ENCODE measurements at places on chromosomes 1 and 21. TPM values are rescaled to one million over a fixed set of nuclear protein-coding genes. Genes with fewer than 3 reads are reported as not detected.

DNA sequence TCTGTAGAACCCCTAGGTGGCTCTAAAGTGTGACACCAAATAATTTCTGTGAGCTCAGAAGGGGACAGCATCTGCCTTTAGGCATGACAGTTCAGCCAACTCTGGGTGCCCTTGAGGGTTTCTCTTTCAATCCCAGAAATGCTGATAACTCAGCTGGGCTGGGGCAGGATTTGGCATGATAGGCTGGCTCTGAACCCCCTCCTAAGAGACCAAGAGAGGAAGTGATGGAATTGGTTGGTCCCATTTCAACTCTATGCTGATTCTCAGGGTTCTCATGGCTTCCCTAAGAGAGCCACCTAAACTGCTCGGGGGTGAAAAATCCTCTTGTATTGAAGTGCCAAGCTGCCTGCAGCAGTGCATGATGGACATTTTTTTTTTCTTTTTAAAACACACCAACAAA, 28.5 kb upstream of the TMEM39B start:
- H3K27me3 ChIP-seq: no peaks in the 10 kb centered on the region
- H3K36me3 ChIP-seq: peaks cover 76% of the 10 kb centered on the region
- H3K27ac ChIP-seq: no peak overlapping the region
- no peak overlapping the region for H3K4me3 ChIP-seq
- H3K4me1 ChIP-seq: peaks cover 6% of the 10 kb centered on the region

GRCh38 chr1:97630281-97630680, 290.6 kb downstream of the DPYD start:
- no peak for DNase-seq
- H3K4me1 ChIP-seq: no peaks in the 10 kb centered on the region
- no peak overlapping the region for H3K27ac ChIP-seq
- no peak overlapping the region for H3K4me3 ChIP-seq
- no peaks in the 10 kb centered on the region for H3K27me3 ChIP-seq

DNA sequence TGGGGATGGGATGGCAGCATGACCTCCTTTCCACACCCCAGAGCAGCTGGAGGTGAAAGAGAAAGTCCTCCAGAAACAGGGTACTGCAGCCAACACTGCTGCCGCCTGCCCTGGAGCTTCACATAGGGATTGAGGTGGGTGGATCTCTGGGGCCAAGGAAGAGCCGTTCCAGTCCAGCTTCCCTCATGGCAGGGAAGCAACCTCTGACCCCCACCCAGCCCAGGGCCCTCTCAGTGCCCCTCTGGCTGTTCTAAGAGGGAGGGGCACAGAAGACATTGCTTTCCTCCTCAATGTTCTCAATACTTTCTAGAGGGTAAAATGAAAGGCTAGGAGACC, 5.7 kb downstream of the KIF21B start:
- no peaks in the 10 kb centered on the region for H3K27me3 ChIP-seq
- DNase-seq: no peak
- peak overlapping the region; percentile 30 for H3K4me3 ChIP-seq
- peaks cover 18% of the 10 kb centered on the region for H3K36me3 ChIP-seq

DNA sequence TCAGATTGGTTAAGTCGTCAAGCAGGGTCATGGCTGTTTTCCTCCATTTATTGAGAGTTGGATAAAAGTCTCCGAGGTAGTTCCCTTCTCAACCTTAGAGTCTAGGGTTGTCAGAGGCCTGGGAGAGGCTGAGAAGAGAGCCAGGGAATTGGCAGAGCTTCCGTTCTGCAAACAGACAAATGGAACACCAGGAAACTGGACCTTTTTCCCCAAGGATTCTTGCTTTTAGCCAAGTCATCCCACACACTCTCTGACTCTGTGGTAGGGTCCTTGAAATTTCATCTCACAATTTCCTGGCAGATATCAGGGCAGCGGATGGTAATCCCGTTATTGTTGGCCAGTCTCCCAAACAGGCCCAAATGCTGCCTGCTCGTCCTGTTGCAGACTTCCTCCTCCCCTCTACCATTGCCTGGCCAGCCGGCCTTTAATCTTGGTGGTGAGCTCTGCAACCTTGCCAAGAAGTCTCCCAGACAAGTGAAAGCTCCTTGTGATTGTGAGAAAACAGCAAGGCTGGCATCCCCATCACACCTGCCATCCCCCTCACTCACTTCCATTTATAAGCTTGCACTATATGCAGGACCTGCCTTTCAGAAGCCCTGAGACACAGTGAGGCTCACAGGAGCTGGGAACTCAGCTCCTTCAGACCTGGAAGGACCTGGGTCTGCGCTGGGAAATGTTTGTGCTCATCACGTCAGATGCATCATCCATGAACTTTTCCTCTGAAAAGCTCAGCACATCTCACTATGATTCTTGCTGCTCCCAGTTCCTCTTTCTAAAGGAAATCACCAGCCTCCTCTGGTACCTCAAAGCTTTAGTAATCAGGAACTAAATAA, 13.7 kb upstream of the SRP9 start:
- H3K36me3 ChIP-seq: no peaks in the 10 kb centered on the region
- H3K27me3 ChIP-seq: peaks cover 8% of the 10 kb centered on the region
- H3K4me3 ChIP-seq: no peak overlapping the region

- no peaks in the 10 kb centered on the region for H3K27me3 ChIP-seq
- H3K36me3 ChIP-seq: peaks cover 34% of the 10 kb centered on the region
- H3K4me1 ChIP-seq: peaks cover 17% of the 10 kb centered on the region
- no peak overlapping the region for H3K27ac ChIP-seq
- no peak for DNase-seq
Measured at GRCh38 chr1:235571482-235571881, 67.2 kb upstream of the B3GALNT2 start.

GRCh38 chr1:156119503-156120209, 5.1 kb downstream of the LMNA start:
- peaks cover 45% of the 10 kb centered on the region for H3K4me1 ChIP-seq
- no peak overlapping the region for H3K4me3 ChIP-seq
- no peaks in the 10 kb centered on the region for H3K27me3 ChIP-seq
- peak overlapping the region; percentile 47 for H3K27ac ChIP-seq
- peaks cover 31% of the 10 kb centered on the region for H3K36me3 ChIP-seq
- no peak for DNase-seq

- DNase-seq: no peak
- no peaks in the 10 kb centered on the region for H3K27me3 ChIP-seq
- H3K4me1 ChIP-seq: peaks cover 6% of the 10 kb centered on the region
- peaks cover 49% of the 10 kb centered on the region for H3K36me3 ChIP-seq
- H3K27ac ChIP-seq: no peak overlapping the region
- H3K4me3 ChIP-seq: no peak overlapping the region
Measured at GRCh38 chr1:6591222-6591621, 11.4 kb downstream of the ZBTB48 start.

- no peaks in the 10 kb centered on the region for H3K36me3 ChIP-seq
- H3K4me1 ChIP-seq: no peaks in the 10 kb centered on the region
- H3K27me3 ChIP-seq: peaks cover 11% of the 10 kb centered on the region
- no peak overlapping the region for H3K27ac ChIP-seq
- no peak for DNase-seq
Measured at GRCh38 chr1:203100516-203100869, 14.7 kb upstream of the MYOG start.

- no peaks in the 10 kb centered on the region for H3K36me3 ChIP-seq
- H3K27ac ChIP-seq: no peak overlapping the region
- H3K4me1 ChIP-seq: no peaks in the 10 kb centered on the region
- peaks cover 44% of the 10 kb centered on the region for H3K27me3 ChIP-seq
- H3K4me3 ChIP-seq: no peak overlapping the region
Measured at GRCh38 chr1:43143441-43143888, 28.6 kb downstream of the EBNA1BP2 start.

GRCh38 chr1:69315823-69316222, 251.9 kb upstream of the LRRC7 start:
- H3K27me3 ChIP-seq: no peaks in the 10 kb centered on the region
- no peak overlapping the region for H3K27ac ChIP-seq
- no peak for DNase-seq
- H3K4me1 ChIP-seq: no peaks in the 10 kb centered on the region
- H3K36me3 ChIP-seq: no peaks in the 10 kb centered on the region

DNA sequence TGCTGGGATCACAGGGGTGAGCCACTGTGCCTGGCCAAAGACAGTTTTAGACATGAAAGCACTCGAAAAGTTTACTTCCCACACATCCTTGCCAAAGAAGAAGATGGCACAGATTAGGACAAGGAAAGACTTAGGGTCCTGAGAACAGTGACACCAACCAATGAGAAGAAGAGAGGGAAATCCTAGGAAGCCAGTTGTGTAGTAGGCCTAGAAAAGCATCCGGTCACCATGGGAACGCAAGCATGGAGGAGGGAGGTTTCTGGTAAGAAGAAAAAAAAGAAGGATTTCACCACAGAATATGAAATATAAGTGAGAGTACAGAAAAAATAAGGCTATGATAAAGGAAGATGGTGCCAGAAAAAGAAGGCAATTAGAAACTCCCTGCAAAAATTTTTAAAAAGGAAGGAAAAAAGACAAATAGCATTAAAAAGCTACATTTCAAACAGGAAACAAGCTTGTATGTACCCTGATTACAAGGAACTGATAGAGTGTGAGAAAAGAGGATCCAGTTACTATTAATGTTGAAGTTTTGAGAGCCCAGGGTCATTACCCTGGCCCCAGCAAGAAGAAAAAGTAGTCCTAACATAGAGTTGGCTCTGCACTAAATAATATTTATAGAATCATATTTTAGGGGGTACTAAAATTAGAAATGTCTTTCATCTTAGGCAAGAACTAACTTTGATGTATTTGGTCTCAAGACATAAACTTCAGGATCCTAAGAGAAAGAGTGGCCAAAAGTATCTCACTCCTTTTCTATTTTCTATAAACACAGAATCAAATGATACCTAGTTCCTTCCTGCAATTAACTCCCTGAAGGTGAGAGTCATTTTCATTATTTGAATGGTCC, 16.1 kb downstream of the DIPK1A start:
- H3K4me3 ChIP-seq: no peak overlapping the region
- no peak overlapping the region for H3K27ac ChIP-seq
- no peak for DNase-seq
- H3K36me3 ChIP-seq: peaks cover 4% of the 10 kb centered on the region
- no peaks in the 10 kb centered on the region for H3K27me3 ChIP-seq
- H3K4me1 ChIP-seq: peaks cover 55% of the 10 kb centered on the region

GRCh38 chr1:154955718-154956543, at the start of gene PBXIP1:
PBXIP1 (minus strand) TSS chr1:154956099; CDS start chr1:154953721, 2,378 bp downstream.
- H3K36me3 ChIP-seq: peaks cover 23% of the 10 kb centered on the region
- DNase-seq: peak; percentile 86
- no peaks in the 10 kb centered on the region for H3K27me3 ChIP-seq
- H3K4me1 ChIP-seq: peaks cover 58% of the 10 kb centered on the region

- no peak for DNase-seq
- H3K4me1 ChIP-seq: peaks cover 4% of the 10 kb centered on the region
- no peaks in the 10 kb centered on the region for H3K36me3 ChIP-seq
- H3K27me3 ChIP-seq: peaks cover 16% of the 10 kb centered on the region
- no peak overlapping the region for H3K4me3 ChIP-seq
- H3K27ac ChIP-seq: no peak overlapping the region
Measured at GRCh38 chr1:158675563-158676323, 10.8 kb downstream of the SPTA1 start.

MMEL1 gene
- total RNA-seq: 0.73 TPM

GPX7 gene
- total RNA-seq: 29.9 TPM

MROH9 gene
- total RNA-seq: not detected

TFF2 gene
- total RNA-seq: not detected
